ENCODE measurements at places on chromosomes 11 and 22.

DNA sequence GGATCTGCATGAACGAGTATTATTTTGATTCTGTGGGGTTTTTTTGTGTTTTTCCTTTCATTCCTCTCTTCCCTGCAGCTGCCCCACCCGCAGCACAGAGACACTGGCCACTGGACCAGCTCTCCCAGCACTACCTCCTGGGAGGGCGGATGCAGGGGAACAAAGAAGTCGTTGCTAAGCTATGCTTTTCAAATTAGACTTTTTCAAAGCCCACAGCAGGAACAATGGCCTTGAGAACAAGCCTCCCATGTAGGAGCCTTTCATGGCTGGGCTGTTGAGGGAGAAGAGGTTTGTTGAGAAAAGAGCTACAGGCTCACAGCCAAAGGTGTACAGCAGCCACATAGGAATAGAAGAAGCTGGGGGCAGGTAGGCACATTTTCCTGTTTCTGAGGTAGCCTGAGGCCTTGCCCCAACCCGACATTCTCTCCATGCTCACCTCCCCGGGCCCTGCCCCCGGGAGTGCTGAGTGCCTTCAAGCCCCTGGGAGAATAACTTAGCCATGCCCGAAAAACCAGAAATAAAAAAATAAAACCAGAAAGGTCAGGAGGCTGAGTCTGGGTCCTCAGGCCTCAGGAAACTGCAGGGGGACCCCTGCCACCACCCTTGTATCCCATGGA, 20.5 kb upstream of the SYT12 start:
- no peak for DNase-seq

GRCh38 chr11:4546878-4547277, 1.9 kb downstream of the OR52M1 start:
- DNase-seq, result no peak

- DNase-seq, result no peak
These were observed 7.6 kb downstream of the OSBPL5 start for GRCh38 chr11:3157381-3158130.

DNA sequence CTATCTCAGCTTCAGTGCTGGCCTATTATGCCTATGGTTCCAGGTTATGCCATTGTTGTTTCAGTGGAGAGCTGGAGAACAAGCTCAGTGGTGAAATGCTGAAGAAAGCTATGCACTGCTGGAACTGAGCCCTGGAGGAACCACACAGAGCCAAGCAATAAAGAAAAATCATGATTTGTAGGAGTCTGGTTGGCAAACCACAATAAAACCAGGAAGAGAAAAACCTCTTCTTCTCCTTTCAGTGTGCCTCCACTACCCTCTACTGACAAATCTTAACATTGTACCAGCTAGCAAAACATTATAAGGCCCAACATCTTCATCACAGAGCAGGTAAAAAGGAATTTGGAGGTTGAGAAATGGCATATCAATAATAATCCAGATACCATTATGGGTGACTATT, 5.3 kb downstream of the OR51F2 start:
- DNase-seq, result no peak

- DNase-seq, result no peak
These were observed 30.3 kb downstream of the IGF2 start for GRCh38 chr11:2108675-2109491.

- DNase-seq, result no peak
These were observed 608.7 kb downstream of the SOX6 start for GRCh38 chr11:15747671-15748070.

DNA sequence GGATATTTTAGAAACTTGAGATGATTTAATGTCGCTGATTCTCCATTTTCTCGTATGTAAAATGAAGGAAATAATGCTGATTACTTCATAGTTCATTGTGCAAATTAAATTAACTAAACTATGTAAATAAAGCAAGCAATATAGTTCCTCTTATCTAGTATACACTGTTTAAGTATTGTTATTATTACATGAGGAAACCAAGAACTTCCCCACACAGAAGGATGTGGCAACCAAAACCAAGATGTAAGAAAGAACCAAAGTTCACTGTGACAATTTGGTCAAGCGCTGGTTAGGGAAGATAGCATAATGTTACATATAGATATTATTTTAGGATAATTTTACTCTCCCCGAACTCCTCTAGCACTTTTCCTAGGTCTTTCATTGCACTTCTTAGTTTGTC, 103.2 kb downstream of the XKR3 start:
- DNase-seq, result no peak

GRCh38 chr11:96307776-96308140, 35.2 kb downstream of the MAML2 start:
- DNase-seq, result no peak

DNA sequence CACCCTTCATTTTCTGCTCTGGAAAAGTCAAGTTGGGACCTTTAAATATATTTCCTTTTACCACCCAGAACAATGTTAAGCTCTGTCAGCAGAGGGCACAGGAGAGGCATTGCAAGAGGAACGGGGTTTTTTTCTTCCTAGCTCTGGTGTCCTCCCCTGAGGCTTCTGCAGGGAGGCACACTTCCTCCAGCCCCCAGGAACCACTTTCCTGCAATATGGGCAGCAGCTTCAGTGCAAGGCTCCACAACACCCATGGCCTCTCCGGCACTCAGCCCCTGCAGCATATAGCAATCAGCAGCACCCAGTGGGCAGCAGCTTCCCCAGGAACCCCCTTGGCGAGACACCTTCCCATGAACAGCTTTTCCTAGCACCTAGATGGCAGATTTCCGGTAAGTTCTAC, 101.4 kb downstream of the SYT9 start:
- no peak for DNase-seq

DNA sequence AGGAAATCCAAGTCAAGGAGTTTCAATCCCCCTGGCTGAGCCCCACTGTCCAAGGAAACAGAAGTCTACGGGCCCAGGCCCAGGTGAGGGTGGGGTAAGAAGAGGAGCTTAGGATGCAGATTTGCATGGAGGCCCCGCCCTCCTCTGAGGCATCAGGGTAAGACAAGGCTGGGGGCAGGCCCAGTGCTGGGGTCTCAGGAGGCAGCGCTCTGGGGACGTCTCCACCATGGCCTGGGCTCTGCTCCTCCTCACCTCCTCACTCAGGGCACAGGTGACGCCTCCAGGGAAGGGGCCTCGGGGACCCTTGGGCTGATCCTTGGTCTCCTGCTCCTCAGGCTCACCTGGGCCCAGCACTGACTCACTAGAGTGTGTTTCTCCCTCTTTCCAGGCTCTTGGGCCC, 31.3 kb upstream of the IGLL5 start:
- DNase-seq, result no peak

DNA sequence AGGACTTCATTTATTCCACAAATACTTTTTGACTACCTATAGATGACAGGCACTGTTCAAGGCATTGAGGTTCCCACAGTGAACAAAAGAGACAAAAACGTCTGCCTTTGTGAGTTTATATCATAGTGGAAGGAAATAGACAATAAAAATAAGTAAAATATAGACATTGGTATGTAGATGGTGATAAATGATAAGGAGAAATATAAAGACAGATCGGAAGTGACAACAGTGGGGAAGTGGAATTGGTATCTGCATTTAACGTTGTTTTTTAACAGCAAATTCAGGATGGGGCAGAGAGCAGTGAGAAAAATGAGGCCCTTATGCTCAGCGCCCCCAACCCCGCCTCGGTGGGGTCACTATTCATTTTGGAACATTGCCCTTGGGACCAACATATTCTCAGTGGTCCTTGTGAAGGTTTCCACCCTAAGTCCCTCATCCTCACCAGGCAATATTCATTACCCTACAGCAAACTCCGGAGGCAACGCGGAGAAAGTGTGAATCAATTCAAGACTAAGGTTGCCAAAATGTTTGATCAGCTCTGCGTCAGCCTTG, 627 bp upstream of the PEX26 start:
- no peak for DNase-seq

Data from activated CD4-positive, alpha-beta T cell treated with anti-CD3 and anti-CD28 coated beads, Interleukin-2, amount 50 U/mL, for 24 hours (primary cell).